ENCODE measurements at places on chromosomes 11 and 22.

DNA sequence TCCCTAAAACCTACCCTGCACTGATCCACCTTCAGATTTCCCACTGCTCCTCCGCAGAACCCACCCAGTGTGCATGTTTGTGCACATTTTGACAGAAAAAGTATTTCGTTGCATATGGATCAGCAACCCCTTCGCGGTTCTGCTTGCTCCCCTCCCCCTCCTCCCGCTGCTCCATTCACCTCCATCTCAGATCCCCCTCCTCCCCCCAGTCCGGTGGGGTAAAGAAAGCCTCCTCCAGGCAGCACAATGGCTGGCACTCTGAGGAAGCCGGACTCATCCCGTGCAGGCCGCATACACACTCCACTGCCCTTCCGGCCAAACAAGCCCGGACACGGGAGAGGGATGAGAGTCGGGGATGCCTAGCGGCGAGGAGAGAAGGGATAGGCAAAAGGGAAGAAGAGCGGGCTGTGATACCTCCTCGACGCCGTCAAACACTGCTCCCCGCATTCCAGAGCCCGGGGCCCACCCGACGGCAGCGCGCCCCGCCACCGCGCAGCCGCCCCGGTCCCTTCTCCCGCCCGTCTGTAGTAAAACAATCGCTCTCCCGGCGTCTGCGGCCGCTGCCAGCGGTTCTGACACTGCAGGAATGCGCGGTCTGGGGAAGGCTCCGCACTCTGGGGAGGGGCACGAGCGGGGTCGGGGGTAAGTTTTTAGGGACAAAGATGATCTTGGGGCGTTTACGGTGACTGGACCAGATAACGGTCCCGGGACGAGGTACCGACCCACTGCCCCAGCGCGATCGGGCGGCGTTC is 915 bp downstream of the FEZ1 start:
- no peak for DNase-seq

- no peak for DNase-seq
Observed at GRCh38 chr11:58625826-58626460, 3.5 kb downstream of the CNTF start.

GRCh38 chr22:33353502-33353901 is 295.3 kb upstream of the SYN3 start:
- no peak for DNase-seq

DNA sequence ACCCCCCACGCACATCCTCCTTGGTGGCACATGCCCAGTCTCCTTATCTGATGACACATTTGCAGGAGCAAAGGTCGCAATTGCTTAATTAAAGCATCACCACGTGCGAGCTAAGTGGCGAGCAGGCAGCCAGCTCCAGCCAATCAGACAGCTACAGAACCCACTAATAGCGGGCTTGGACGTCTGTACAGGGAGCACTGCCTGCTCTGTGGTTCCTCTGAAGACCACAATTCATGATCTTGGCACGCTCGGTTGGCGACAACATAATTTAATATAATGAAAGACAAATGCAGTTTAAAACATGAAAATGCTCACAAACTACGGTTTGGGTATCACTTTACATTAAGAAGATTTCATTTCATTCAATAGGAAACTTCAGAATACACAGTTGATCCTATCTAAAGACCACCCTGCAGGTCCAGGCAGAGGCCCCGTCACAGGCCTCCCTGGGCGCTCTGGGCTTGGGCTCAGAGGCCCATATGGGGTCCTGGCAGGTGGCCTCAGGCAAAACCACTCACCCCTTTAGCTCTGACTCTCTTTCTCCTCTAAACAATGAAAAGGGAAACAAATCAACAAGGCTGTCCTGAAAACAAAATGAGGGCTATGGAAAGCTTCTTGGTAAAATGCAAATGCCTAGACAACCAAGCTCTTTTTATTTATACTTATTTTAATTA is 10.4 kb downstream of the PACSIN2 start:
- DNase-seq: no peak

GRCh38 chr22:20834725-20835124 is 23.9 kb downstream of the PI4KA start:
- DNase-seq: no peak

DNA sequence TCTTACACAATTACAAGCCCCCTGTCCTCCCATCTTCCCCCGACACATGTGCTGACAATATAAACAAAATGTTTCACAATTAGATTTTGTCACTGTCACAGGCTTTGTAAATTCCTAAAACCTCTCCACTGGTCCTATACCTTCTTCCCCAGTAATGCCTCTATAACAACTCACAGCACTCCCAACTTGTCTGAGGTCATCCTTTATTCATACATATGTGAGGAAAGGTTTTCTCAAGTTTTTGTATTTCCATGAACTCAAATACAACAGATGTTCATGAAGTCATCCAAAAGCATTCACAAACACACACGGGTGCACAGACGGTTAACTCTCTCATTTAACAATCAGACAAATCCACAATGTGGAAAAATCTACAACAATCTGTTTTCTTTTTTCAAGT is 1.9 kb downstream of the OR52H1 start:
- no peak for DNase-seq

DNA sequence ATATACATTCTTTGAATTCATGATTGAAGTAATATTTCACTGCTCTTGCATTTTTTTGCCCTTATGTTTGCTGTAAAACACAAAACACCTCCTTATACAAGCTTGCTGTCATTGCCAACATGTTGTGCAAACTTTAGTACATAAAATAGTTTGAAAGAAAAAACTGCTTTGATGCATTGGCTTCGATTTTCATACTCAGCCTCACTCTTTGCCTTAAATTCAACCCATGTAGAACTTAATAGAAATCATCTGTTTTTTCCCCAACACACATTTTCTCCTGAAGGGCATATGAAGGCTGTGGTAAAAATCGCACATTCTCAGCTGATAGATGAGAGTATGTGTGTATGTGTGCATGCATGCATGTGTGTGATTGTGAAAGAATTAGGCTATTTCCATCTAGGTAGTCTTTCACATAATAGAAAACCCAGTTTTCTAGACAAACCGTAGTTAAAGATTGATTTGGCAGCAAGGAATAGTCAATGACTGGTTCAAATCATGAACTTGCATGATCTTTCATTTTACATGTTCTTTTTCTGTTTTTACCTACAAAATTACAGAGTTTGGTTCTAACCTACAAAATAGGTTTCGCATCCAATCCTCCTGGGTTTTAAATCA is 72.8 kb upstream of the MTMR2 start:
- DNase-seq: no peak

- DNase-seq: no peak
Observed at GRCh38 chr11:5288906-5289550, 12.7 kb downstream of the OR51B4 start.

- no peak for DNase-seq
Observed at GRCh38 chr22:48700180-48700565, 1127.5 kb downstream of the BRD1 start.

- no peak for DNase-seq
Observed at GRCh38 chr11:93444617-93445073, 98.5 kb downstream of the SMCO4 start.

GRCh38 chr22:46569055-46569847 is 31.8 kb upstream of the CELSR1 start:
- no peak for DNase-seq

DNA sequence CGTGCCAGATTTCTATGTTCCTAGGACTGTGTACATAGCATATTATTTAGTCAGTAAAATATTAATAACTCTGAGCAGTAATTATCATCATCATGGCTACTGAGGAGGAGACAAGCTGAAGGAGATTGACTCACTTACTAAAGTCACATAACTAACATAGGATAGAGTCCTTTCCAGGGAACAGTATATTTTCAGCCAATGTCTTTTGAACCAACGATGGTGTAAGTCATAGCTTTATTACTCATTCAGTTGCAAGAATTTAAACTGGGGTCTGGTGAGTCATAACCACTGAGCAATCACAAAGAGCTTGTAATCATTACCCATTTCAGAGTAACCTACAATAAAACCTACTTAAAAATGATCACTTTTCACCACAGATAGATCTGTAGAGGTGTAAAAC is 1564.8 kb upstream of the TENM4 start:
- no peak for DNase-seq

DNA sequence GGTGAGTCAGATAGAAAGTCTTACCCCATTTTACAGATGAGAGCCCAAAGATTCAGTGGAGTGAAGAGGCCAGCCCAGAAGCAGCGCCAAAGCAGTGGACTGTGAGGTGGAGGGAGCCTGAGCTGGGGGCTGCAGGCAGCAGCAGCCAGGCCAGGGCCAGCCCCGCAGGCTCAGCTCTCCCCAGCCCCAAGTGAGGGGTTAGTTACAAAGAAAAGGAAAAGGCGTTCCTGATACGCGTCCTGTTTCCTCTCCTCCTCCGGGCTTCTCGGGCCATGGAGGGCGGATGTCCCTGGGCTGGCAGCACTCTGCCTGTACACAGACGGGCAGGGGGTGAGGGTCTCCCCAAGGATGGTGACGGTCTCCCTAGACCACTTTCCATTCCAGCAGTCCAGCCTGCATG is 44.9 kb downstream of the ARRB1 start:
- DNase-seq: no peak

GRCh38 chr22:44623771-44624510 is 78.1 kb upstream of the PRR5 start:
- no peak for DNase-seq

GRCh38 chr22:29877620-29878019 is 5.4 kb upstream of the MTMR3 start:
- no peak for DNase-seq

GRCh38 chr11:43797337-43797736 is 83.3 kb upstream of the ALKBH3 start:
- no peak for DNase-seq

DNA sequence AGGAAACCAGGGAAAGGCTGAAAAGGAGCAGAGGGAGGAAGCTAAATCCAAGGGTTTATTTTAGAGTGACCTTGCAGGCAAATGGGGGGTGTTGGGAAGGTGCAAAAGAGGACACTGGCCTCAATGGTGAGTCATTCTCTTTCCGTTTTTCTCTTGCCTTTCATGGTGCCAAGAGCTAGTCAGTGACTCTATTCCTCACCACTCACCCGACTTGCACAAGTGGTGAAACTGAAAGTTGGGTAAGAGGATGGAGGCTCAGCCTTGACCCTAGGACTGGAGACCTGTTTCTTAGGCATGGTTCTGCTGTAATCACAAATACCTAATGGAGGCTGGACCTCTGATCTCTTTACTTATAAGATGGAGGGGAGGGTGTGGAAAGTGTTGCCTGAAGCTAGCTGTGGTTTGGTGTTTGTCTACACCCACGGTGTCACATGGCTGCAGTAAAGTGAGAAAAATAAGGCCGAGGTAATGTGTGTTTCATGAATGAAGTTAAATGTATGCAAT is 67.3 kb upstream of the CREB3L1 start:
- no peak for DNase-seq

GRCh38 chr22:49657275-49657973 is 170.2 kb downstream of the BRD1 start:
- peak; percentile 74 for DNase-seq

DNA sequence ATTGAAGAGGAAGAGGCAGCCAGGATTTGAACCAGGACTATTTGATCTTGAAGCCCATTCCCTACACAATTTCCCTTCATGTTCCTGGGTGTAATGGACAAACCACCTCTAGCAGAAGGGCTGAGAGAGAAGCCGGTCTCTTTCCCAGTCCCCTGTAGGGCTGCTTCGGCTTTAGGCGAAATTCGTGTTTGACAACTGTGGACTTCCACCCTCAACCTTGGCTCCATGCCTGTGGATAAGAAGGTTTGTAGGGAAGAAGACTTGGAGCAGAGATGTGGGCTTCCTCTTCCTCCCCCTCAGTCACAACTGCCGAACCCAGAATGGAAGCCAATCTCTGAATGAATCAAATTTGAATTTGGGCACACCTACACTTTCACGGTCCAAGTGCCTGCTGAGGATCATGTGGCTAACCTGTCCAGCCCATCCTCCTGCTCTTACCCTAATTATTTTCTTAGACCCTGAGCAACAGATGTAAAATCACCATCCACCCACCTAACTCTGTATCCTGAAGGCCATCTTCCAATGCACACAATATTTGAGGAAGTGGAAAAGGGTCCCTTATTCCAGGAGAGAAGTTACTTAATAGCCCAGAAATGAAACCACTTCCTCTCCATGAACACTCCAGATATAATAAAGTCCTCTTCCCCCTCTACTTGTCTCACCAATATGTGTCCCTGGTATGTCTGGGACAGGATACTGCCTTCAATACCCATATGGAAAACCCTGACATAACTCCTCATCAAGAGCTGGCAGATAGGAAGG is 10.1 kb upstream of the SCN2B start:
- no peak for DNase-seq

- DNase-seq: peak; percentile 59
Observed at GRCh38 chr11:2928605-2929530, at the start of gene PHLDA2. TSS of gene PHLDA2 (minus strand) at chr11:2929420. CDS start at chr11:2929364, 56 bp downstream.

GRCh38 chr22:29539105-29539504 is 14.5 kb downstream of the THOC5 start:
- no peak for DNase-seq

- no peak for DNase-seq
Observed at GRCh38 chr11:45106440-45106839, 40.0 kb upstream of the PRDM11 start.

GRCh38 chr22:49555526-49555925 is 272.1 kb downstream of the BRD1 start:
- no peak for DNase-seq

DNA sequence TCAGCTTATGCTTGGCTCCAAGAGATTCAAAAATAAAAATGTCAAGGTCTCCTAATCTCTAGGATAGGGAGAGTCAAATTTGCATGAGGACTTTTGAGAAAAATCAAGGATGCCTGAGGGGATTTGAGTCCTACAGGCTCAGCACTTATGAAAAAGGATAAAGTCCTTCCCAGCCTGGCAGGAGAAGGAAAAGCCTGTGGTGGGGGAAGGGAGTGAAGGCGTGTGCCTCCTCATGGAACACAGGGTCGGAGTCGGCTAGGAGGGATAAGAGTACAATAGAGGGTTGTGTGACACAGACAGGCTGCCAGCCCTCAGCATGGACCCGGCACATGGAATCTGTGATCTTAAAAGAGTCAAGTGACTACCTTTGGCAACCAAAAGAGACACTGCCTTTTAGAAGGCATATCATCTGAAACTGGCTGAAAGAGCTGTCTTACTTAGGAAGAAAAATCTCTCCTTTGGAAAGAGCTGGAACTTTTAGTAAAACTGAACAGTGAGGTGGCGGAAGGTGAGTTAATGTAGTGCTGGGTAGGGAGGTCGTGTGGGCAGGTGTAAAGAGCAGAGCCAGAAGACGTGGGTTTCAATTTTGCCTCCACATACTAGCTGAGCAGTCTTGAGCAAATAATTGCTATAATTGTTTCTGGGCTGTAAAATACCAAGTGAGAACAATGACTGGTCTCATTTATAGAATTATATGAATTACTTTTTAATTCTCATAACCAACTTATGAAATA is 58.8 kb upstream of the RDX start:
- no peak for DNase-seq

- DNase-seq: no peak
Observed at GRCh38 chr11:129223701-129224149, 31.6 kb upstream of the ARHGAP32 start.

- DNase-seq: no peak
Observed at GRCh38 chr11:78081583-78081982, 1.9 kb upstream of the NDUFC2 start.

- no peak for DNase-seq
Observed at GRCh38 chr22:20857247-20857643, 1.4 kb downstream of the PI4KA start.
